HFFc6 (cell line): ENCODE measurements at places on chromosomes 4 and X.

- DNase-seq: no peak
These were observed 532 bp downstream of the RPS4X start for GRCh38 chrX:72276478-72276953.

GRCh38 chr4:7985891-7986441 lies 46.3 kb upstream of the AFAP1 start:
- no peak for DNase-seq

GRCh38 chrX:110163488-110163887 lies 154.4 kb downstream of the AMMECR1 start:
- DNase-seq: no peak

DNA sequence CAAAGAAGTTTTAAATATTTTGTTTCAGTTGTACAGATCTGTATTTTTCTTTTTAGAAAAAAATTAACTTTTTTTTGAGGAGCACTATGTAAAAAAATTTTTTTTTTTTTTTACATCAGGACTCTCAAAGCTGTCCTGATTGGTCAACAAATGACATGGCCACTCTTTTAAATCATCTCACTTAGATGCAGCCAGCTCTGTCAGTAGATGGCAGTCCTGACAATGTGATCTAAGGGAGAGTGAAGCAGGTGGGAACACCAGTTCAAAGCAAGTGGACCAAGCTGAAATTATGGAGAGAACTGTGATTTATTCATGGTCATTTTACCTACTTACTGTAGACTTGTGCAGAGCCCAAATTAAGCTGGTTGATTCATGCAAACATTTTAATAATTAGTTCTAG lies 174.7 kb upstream of the GPRIN3 start:
- DNase-seq: peak; percentile 37

DNA sequence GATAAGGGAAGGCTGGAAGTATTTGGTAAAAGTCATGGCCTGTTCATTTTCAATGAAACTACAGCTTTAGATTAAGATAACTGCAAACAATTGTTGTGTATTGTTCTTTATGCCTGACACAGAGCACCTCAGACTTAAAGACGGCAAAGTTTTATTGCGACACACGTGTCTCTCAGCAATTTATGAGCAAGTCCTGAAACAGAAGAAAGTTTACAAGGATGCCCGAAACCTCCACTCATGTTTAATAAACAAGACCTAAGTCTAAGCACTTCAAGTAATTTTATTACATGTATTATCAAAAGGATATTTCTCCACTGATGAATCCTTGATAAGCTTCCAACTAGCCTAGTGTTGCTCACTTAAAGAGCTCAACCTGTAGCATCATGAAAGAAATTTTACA lies 51.0 kb downstream of the DHX15 start:
- DNase-seq: peak; percentile 29

DNA sequence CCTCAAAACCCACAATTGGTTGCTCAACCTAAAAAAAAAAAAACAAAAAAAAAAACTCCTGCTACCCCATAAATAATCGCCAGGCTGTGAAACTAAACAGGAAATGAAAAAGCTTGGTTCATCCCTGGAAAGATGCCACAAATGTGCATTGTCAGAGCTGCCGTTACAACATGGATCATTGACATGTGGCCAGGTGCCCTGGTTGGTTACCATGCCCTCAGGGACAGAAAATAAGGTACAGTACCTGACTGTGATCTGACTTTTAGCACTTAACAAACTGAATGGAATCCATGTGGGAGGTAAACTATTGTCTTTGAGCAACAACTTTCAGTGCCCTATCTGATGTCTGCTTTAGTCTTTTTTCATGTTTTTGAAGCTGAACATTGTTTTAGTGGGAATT lies 118.0 kb upstream of the RPL34 start:
- no peak for DNase-seq

DNA sequence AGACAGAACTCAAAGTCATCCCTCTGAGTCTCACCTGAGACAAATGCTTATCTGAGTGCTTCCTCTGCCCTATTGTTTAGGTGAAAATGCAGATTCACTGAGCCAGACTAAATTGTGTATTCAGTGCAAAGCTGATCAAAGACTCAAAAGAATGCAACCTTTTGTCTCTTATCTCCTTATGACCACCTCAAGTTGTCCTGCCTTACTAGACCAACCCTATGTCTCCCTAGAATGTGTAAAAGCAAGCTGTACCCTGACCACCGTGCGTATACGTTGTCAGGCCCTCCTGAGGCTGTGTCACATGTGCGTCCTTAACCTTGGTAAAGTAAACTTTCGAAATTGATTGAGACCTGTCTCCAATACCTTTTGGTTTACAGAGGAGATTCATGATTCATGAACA lies 63.6 kb upstream of the SH3RF1 start:
- no peak for DNase-seq

GRCh38 chr4:86565651-86566050 lies 28.5 kb upstream of the PTPN13 start:
- DNase-seq: no peak

DNA sequence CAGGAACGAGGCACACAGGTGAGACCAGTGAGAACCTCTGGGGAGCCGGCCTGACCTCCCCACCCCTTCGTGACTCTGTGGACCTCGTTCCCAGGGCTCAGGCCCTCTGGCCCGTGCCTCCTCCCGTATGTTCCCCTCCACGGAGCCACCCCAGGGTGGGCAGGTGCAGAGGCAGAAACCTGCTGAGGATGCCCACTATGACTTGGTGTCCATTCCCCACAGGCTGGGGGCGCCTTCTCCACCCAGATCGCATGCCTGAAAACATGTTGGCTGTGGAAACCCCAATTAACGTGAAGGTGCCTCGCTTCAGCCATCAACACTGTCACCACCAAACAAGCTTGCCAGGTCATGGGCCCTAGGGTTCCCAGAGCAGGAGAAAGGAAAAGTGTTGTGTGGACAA lies 27.0 kb downstream of the BLOC1S4 start:
- DNase-seq: no peak

GRCh38 chr4:139682741-139683151 lies 17.1 kb downstream of the MGST2 start:
- no peak for DNase-seq

- no peak for DNase-seq
These were observed 284.1 kb upstream of the EPHA5 start for GRCh38 chr4:65954416-65954815.

DNA sequence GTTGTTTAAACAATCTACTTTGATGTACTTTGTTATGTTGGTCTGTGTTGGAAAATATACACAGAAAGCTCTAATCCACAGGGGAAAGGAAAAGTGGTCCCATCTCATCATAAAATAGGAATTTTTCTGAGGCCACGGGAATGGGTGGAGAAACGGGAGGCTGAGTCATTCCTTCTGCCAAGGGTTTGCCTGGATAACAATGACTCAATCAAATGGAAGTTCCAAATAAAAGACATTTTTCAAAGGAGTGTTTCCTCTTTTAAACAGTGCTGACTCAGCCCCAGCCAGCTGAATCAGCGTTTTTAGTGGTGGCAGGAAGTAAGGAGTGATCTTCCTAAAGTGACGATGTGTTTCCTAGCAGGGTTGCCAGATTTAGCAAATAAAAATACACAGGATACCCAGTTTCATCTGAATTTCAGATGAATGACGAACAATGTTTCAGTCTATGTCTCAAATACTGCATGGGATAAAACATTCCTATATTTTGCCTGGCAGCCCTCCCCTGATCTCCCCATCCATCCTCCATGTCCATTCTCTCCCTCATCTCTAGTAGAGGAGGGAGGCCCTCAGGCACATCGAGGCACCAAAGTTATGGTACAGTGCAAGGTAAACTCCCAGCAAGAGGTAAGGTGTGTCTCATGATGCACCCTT lies 345.4 kb upstream of the GATB start:
- DNase-seq: peak; percentile 97

GRCh38 chr4:150231107-150231770 lies 153.0 kb downstream of the DCLK2 start:
- DNase-seq: no peak

GRCh38 chr4:8775751-8776355 lies 95.8 kb downstream of the HMX1 start:
- DNase-seq: no peak

GRCh38 chr4:109947457-109947856 lies 34.8 kb downstream of the EGF start:
- no peak for DNase-seq

GRCh38 chr4:26866203-26866602 lies 5.6 kb downstream of the STIM2 start:
- no peak for DNase-seq

DNA sequence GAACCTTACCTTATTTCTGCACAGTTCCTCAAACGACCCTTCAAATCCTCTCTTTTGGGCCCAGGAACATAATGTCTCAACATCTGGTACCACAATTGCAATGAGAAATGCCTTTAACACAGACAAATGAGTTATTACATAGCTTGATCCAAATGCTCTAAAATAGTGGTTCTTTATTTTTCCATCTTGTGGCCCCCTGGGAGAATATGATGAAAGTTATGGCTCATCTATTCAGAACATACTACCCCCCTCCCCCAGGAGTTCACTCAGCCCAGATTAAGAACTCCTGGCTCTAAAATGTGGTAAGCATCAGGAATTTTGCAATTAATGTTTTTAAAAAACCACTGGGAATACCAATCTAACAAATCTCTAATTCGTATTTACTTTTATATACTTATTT lies 23.9 kb upstream of the CENPU start:
- no peak for DNase-seq

- DNase-seq: peak; percentile 85
These were observed 23.9 kb upstream of the PRDM8 start for GRCh38 chr4:80173401-80173800.

- DNase-seq: no peak
These were observed 5.9 kb downstream of the BCOR start for GRCh38 chrX:40091691-40092421.

GRCh38 chrX:129637217-129638109 lies 17.3 kb downstream of the APLN start:
- peak; percentile 31 for DNase-seq

DNA sequence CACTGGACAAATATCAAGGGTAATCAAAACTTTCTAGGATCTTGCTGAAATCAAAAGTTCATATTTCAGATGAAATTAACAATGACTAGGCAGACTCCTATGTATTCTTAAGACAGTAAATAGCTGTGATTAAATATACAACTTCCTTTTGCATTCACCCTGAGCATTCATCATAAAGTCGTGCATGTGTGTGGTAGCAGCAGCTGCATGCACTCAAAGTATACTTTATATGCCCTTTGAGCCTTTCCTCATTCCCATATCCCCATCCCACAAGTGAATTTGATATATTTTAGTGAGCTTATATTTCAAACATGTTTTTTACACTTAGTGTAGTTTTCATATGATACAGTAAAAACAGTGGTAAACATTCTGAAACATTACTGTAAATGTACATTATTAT lies 959.0 kb downstream of the C4orf33 start:
- DNase-seq: no peak

DNA sequence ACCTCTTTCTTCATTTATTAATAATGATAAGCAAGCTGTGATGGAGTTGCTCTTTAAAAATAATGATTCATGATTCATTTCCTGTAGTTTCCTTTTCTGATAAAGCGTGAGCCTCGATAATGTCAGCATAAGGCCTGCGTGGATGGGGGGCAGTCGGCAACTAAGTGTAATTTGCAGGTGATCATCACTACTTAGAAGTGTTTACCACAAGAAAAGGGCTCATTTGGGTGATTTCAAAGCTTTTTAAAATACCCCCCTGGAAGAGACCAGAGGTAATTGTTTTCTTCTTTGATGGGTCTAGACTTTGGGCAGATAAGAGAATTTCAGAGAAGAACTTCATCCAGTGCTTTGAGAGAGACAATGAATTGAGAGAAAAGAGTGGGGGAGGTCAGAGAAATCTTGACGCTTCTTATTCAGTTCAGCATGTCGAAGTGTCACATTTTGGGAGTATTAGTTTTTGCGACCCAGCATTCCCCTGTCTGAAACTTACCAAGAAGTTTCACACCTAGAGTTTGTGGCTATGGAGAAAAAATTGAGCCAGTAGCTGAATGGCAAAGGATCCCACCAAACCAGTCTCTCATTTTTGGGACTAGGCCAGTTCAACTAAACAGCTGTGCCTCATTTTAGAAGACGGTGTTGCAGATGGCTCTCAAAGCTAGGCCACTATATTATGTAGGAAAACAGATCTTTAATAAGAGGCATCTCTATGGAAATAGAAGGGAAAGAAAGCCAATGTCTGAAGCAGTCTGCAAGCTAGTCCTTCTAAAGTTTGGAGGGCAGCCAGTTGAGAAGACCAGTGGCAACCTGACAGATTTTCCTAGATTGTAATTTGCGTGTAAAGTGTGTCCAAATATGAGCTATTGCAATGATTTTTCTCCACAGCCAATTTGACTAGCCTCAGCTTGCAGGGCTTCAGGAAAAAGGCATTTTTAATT lies 171.0 kb upstream of the PPP1R2C start:
- no peak for DNase-seq
